Smooth muscle cell of the umbilical artery (primary cell): ENCODE measurements at places on chromosomes 5 and 9. TPM values are rescaled to one million over a fixed set of nuclear protein-coding genes. Genes with fewer than 3 reads are reported as not detected.

SEC16A gene
- 38.0 and 63.9 TPM in 2 replicates for total RNA-seq

PPP3R2 gene
- total RNA-seq, result not detected in 2 replicates

SCAMP1 gene
- total RNA-seq, result 89.6 and 105 TPM in 2 replicates

SLC6A19 gene
- total RNA-seq, result not detected in 2 replicates

CDK5RAP2 gene
- 19.0 and 40.4 TPM in 2 replicates for total RNA-seq

CDX1 gene
- not detected in 2 replicates for total RNA-seq

ORM1 gene
- not detected in 2 replicates for total RNA-seq

OBP2B gene
- not detected in 2 replicates for total RNA-seq

TIGD6 gene
- 6.6 and 7.7 TPM in 2 replicates for total RNA-seq

LCN1 gene
- 0.59 TPM in 1 of 2 replicates, not detected in the other for total RNA-seq

PCDHB2 gene
- 0.59 and 0.74 TPM in 2 replicates for total RNA-seq

IL7R gene
- total RNA-seq, result 3.6 and 9.0 TPM in 2 replicates

CAMK4 gene
- total RNA-seq, result 2.7 and 10.3 TPM in 2 replicates

MYOT gene
- not detected in 2 replicates for total RNA-seq

IL3 gene
- not detected in 2 replicates for total RNA-seq

OR13C3 gene
- total RNA-seq, result not detected in 2 replicates

PCDHGB6 gene
- 2.4 and 2.8 TPM in 2 replicates for total RNA-seq

IFNK gene
- not detected in 2 replicates for total RNA-seq

ARID3C gene
- 0.18 TPM in 1 of 2 replicates, not detected in the other for total RNA-seq

LCN9 gene
- not detected in 2 replicates for total RNA-seq

MYOZ3 gene
- total RNA-seq, result 0.30 and 0.32 TPM in 2 replicates

GRM6 gene
- total RNA-seq, result not detected in 2 replicates

RASEF gene
- total RNA-seq, result 0.28 and 0.59 TPM in 2 replicates

BAAT gene
- 0.23 TPM in 1 of 2 replicates, not detected in the other for total RNA-seq

FGF18 gene
- total RNA-seq, result 0.05 TPM in 1 of 2 replicates, not detected in the other

EFNA5 gene
- 1.5 and 4.2 TPM in 2 replicates for total RNA-seq

TGFBI gene
- total RNA-seq, result 4,385 and 6,496 TPM in 2 replicates

KIF12 gene
- not detected in 2 replicates for total RNA-seq

WDR31 gene
- 1.2 and 2.1 TPM in 2 replicates for total RNA-seq

C5orf52 gene
- total RNA-seq, result not detected in 2 replicates

SPACA9 gene
- total RNA-seq, result 2.4 and 2.5 TPM in 2 replicates

EIF4E1B gene
- total RNA-seq, result not detected in 2 replicates

ABLIM3 gene
- total RNA-seq, result 4.2 and 11.3 TPM in 2 replicates

NXNL2 gene
- total RNA-seq, result 0.89 and 0.97 TPM in 2 replicates

SPATA31C1 gene
- total RNA-seq, result not detected in 2 replicates

WDR55 gene
- 19.3 and 26.9 TPM in 2 replicates for total RNA-seq

GPRIN1 gene
- 1.8 and 7.3 TPM in 2 replicates for total RNA-seq

TMEM174 gene
- not detected in 2 replicates for total RNA-seq

PCDHA4 gene
- 0.32 and 0.89 TPM in 2 replicates for total RNA-seq

HSD17B4 gene
- total RNA-seq, result 160 and 255 TPM in 2 replicates

SUSD3 gene
- 0.37 and 0.59 TPM in 2 replicates for total RNA-seq

CCDC171 gene
- total RNA-seq, result 2.4 and 2.7 TPM in 2 replicates

MZB1 gene
- total RNA-seq, result not detected in 2 replicates

HMCN2 gene
- total RNA-seq, result 0.05 and 0.30 TPM in 2 replicates

ACOT12 gene
- total RNA-seq, result 0.23 TPM in 1 of 2 replicates, not detected in the other

RANBP17 gene
- 15.1 and 18.2 TPM in 2 replicates for total RNA-seq

SPINK7 gene
- total RNA-seq, result not detected in 2 replicates

PHF24 gene
- total RNA-seq, result 0.05 and 0.30 TPM in 2 replicates
